HuH-7.5 (cell line): ENCODE measurements at places on chromosomes 5 and 9.

- DNase-seq: no peak
These were observed 101.2 kb upstream of the TRIM32 start for GRCh38 chr9:116585896-116586295.

- DNase-seq: no peak
These were observed 365.7 kb downstream of the DEPDC1B start for GRCh38 chr5:60334281-60334713.

- DNase-seq: no peak
These were observed 566.2 kb downstream of the BNC2 start for GRCh38 chr9:16304301-16304700.

- DNase-seq: no peak
These were observed 31.7 kb downstream of the CRB2 start for GRCh38 chr9:123387686-123388085.

DNA sequence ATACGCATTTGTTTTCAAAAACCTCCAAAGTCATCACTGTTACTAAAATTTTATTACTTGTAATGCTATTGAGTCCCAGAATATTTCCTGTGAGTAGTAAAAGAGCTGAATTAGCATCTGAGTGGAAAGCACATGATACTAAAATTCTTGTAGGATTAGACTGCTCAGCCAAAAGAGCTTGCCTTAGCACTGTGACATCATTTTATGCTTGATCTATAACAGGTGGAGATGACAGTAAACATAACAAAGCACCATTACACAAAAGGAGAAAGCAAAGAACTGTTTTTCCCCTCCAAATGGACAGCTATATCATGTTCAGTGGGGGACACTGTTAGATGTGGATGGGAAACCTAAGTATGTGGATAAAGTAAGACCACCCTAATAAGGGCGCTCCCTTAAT is 5.8 kb upstream of the JAK2 start:
- DNase-seq: no peak
